ENCODE measurements at places on chromosomes 16 and 17.

GRCh38 chr16:50071075-50071671, 5.4 kb downstream of the HEATR3 start:
- DNase-seq = no peak

- no peak for DNase-seq
These were observed 54.3 kb downstream of the AMFR start for GRCh38 chr16:56370875-56371659.

DNA sequence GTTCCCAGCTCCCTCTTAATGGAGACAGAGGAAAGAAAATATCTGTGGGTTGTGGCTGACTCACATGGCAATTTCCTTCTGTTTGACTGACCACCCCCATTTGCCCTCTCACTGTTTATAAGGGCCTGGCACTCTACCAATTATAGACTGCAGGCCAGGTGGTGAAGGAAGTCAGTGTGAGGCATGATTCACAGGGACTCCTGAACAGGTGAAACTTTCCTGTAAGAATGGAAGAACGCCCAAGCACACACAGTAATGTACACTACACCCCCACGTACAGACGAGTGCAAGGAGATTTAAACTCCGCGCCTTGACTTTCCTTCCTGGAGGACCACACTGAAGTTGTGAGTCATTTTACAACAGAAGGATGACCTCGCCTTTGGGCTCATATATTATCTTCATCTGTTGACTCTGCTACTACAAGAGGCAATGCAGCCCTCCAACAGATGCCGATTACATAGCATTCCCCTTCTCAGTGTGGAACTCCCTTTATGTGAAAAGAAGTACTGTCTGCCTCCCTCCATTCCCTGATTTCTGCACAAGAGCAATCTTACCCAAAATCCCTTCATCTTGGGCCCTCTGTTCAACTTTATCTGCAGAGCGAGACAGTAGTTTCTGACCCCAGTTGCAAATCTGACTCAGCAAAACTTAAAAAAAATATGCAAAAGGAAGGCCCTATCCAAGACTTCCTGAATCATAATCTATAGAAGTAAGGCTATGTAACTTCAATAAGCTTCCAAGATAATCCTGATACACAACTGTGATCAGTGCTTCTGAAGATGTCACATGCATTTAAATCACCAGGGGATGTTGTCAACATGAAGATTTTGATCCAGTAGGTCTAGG, 163.6 kb downstream of the SHISA6 start:
- DNase-seq = no peak

DNA sequence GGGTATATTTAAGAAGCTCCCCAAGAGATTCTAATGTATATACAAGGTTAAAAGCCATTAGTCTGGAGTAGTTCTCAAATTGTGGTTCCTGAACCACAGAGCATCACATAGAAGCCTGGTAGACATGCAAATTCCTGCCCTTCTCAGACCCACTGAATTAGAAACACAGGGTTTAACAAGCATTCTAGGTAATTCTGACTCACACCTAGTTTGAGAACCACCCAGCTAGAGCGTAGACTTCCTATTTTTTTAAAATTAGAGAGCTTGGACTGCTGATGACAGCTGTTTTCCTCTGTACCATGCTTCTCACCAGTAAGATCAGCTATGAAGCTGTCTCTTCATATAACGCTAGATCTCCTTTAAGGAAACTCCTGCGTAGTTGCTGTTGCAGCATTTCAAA, 50.6 kb downstream of the HS3ST3B1 start:
- DNase-seq = no peak

DNA sequence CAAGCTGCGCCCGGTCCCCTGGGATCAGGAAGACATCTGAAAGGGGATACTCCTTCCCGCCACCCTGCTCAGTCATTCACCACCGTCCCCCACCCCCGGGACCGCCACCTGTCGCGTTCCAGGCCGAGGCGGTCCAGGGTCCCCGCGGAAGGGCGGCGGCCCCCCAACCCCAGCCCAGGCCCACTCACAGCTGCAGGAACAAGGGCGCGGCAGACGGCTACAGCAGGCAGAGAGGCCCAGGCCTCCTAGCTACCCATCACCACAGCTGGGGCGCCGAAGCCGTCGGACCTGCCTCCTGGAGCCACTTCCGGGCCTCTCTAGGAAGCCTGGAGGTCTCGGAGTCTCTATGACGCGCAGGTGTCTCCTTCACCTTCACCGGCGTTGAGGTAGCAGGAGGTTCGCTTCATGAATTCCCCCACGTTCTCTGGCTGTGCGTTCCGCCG, at the start of gene SDR42E1:
SDR42E1 (minus strand) TSS at position 272 of the 443 bp plus-strand sequence. CDS start 10,612 bp downstream, outside the sequence.
- peak; percentile 57 for DNase-seq

DNA sequence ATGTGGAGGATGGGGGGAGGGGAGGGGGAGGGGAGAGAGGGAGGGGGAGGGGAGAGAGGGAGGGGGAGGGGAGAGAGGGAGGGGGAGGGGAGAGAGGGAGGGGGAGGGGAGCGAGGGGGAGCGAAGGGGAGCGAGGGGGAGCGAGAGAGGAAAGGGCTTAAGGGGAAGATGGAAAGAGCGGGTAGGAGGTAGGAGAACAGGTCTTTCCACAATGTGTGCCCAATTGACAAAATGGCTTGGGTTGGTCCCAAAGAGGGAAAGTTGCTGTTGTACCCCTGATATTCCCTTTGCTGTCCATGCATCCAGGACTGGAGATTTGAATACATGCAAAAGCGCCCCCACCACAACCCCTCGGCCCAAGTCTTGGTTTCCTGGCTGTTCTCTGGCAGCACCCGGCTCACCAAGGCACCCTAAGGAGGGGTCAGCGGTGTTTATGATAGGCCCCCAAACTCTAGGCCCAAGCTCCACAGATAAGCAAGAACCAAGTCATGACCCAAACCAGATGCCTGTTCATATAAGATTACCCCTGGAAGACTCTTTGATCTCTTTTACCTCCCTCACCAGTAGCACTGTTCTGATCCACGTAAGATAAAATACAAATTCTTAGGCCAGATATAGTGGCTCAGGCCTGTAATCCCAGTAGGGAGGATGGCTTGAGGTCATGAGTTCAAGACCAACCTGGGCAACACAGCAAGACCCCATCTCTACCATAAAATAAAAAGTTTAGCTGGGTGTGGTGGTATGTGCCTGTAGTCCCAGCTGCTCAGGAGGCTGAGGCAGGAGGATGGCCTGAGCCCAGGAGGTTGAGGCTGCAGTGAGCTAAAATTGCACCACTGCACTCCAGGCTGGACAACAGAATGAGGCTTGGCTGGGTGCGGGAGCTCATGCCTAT, 119.6 kb downstream of the ZFHX3 start:
- no peak for DNase-seq

DNA sequence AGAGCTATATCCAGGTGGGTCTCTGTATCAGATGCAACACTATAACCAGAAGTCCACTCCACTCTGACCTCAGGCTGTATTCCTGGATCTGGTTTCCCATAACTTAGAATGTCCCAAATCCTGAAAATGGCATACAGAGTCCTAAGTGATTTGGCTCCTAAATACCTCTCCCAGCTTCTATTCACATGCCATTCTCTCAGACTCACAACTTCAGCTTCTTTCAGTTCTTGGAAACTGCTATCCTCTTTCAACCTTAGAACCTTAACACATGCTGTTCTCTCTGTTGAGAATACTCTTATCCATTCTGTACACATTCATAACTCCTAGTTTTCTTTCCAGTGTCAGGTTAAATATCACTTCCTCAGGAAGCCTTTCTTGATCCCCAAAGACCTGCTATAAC, 132.0 kb downstream of the BRIP1 start:
- DNase-seq = no peak

DNA sequence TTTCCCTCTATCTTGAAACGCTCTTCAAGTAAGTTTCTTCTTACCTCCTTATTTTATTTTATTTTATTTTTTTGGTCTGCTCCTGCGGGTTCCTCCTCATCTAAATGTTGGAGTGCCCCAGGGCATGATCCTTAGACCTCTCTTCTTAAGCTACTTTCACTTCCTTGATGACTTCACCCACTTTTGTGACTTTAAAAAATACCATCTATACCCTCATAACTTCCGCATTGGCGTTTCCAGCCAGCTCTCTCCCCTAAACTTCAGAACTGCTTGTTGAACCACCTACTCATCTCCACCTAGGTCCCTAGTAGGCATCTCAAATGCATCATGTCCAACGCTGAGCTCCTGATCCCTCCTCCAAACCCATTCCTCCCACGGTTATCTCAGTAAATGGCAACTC, 51.4 kb upstream of the NFAT5 start:
- DNase-seq = no peak

- no peak for DNase-seq
These were observed 7.3 kb downstream of the CASKIN2 start for GRCh38 chr17:75507733-75508719.

GRCh38 chr16:5207001-5207523, 109.5 kb upstream of the EEF2KMT start:
- no peak for DNase-seq

DNA sequence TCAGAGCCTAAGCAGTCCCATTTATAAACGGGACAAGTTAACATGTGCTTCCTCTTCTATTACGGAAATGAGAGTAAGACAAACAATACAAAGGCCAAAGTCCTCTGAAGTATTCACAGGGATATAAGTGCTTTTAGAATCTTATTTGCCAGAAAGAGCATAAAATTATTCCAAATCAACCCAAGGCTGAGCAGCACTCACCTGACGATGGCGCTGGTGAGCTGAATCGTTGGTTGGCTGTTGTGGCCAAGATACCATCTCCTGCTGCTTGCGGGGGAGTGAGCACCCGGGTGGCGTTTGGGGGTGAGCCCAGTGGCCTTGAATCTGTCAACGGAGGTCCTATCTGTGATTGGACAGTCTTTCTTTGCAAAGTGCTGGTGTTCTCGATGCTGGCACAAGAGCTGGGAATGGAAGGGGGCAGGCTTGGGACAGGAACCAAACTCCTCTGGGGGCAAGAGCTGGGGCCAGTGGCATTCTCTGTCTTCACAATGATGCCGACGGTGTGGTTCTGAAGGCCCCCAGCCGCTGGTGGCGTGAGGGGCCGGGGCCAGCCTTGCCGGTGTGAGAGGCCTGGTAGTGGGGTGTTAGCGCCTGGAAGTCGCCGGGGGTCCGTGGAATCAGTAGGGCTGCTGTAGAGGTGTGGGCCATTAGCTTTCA, 9.5 kb upstream of the DHRS13 start:
- no peak for DNase-seq

DNA sequence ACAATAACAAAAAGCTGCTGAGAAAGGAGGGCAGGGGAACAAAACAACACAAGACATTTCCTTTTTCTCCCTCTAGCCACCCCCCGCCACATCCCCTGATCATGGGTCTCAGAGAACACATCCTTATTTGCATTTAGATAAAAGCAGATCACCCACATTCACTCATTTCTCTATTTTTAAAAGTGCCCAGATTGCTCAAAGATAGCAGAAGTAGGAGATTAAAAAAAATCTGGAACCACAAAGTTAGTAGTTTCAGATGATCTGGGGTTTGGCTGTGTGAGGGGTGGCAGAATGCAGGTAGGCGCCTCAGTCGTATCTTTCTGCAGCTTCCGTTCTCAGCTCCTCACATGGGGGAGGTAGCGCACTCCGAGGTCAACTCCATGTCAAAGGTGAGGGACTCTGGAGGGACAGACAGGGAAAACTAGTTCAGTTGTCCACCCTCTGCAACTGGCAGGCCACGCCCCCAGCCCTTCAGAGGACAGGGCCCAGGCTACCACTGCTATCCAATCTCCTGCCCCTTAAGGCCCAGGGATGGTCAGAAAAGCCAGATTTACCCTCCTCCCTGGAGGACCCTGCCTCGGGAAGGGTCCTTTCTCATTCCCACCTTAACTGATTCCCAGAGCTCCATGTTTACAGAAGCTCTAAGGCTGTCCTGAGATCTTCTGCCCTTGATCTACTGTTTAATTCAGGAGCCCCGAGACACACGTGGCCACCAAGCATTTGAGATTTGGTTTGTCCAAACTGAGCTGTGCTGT, 27.3 kb downstream of the STAT5A start:
- DNase-seq = no peak

GRCh38 chr16:600781-601180, 10.9 kb downstream of the RAB40C start:
- no peak for DNase-seq

- DNase-seq = peak; percentile 69
These were observed 24.7 kb downstream of the IL21R start for GRCh38 chr16:27426423-27427408.

GRCh38 chr17:19385521-19385983, 1.4 kb downstream of the MFAP4 start:
- no peak for DNase-seq

DNA sequence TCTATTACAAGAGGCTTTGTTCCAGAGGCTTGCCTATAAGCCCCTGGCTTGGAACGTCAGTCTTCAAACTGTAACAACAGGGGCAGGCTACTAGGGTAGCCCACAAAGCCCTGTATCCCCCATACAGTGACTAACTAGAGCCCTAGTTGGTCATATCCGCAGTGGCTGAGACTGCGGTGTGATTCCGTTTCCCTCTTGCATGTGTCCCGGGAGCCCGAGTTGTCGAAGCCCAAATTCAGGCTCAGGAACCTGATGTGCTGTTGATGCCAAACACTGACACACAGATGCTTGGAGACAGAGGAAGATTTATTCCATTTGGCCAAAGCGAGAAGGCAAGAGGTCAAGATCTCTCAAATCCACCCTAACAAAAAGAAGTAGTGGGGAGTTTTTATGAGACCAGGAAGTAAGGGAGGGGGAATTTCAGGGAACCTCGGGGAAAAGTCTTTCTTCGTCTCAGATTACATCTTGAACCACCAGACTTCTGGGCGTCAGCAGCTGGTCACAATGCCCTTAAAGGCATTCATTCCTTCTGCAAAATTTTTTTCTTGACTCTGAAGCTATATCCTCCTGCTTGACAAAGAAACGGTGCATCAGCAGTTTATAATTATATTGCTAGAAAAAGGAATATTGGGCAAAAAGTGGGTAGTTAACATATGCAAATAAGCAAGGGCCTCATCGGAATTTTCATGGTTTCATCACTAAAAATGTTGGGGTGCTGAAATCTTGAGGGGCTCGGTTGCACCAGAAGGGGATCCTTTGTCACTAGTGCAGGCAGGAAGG, 879 bp downstream of the SLFN5 start:
- DNase-seq = no peak

- no peak for DNase-seq
These were observed 6.3 kb downstream of the KRT26 start for GRCh38 chr17:40765657-40766056.

GRCh38 chr17:3318336-3318735, 20.2 kb upstream of the OR3A1 start:
- no peak for DNase-seq

DNA sequence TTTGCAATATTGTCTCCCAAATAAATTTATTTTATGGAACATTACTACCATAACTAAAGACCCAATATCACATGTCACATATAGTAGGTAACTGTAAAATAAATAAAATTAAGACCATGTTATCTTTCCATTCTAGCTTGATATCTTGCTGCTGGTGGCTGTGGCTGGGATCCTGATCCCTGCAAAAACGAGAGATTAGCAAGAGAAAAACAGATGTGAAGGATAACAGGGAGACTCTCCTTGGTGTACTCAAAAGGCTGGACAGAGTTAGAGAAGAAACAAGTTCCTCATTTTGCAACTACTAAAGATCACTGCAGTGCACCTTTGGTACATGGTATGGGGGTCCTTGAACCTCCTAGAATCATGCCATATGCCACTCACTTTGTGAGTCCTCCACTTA, 49.7 kb downstream of the ARHGAP27 start:
- no peak for DNase-seq
